Activated naive CD4-positive, alpha-beta T cell treated with anti-CD3 and anti-CD28 coated beads, Interleukin-2, amount 50 U/mL, for 72 hours (primary cell): ENCODE measurements at places on chromosomes 16 and 17.

DNA sequence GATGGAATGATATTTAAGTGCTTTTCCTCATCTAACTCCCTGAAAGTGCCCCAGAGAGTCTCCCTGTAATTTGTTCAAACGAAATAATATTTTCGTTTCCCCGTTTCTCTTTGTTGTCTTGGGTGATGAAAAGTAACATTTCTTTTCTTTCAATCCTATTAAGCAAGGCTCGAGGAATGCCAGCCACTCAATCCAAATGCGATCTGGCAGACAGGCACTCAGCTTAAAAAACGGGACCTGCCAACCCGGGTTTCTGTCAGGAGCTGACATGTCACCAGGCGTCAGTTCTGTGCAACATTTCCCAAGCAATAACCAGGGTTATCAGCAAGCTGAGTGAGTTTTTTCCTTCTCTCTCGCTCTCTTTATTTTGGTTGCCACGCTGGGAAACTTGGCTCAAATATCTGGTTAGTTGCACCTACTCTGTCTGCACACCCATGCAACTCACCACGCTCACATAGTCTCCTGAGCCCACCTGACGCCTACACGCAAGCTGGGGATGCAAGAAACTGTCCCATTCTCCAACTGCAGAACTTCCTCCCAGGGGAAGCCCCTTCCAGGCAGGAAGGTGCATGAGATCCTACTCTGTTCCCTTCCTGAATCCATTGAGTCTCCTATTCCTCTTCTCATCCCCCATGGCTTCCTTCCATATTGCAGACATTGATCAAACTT is 208.2 kb downstream of the C16orf78 start:
- DNase-seq: no peak

DNA sequence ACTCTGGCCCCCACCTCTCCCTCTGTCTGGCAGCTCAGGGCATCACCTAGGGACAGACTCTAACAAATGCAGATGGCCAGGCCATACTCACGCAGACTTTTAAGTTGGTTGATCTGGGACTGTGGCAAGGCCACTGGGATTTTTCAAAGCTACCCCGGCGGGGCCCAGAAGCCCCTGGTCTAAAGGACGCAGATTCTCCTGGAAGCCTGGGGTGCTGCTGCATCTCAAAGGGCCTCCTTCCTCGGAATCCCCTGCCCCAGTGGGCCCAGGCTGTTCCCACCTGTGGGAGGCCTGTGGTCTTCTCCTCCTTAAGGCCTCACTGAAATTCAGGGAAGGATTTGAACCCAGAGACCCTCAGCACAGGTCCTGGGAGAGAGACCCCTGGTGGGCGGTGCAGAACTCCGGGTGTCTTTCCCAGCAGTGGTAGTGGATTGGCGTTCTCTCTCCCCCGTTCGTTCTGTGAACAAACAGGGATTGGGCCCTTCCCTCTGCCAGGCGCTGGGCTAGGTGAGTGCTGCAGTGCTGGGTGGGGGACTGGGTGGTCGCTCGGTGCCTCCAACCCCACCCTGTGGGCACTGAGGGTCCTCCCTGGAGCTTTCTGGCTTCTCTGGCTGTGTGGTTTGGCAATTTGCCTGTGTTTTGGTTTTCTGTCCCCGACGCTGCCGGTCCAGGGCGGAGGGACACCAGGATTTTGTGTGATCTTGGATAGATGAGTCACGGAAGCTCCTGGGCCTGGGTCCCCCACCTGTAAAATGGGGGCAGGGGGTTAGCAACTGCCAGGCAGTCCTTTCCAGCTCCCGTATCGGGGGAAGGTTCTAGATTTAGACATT is 160.5 kb upstream of the GSE1 start:
- no peak for DNase-seq

DNA sequence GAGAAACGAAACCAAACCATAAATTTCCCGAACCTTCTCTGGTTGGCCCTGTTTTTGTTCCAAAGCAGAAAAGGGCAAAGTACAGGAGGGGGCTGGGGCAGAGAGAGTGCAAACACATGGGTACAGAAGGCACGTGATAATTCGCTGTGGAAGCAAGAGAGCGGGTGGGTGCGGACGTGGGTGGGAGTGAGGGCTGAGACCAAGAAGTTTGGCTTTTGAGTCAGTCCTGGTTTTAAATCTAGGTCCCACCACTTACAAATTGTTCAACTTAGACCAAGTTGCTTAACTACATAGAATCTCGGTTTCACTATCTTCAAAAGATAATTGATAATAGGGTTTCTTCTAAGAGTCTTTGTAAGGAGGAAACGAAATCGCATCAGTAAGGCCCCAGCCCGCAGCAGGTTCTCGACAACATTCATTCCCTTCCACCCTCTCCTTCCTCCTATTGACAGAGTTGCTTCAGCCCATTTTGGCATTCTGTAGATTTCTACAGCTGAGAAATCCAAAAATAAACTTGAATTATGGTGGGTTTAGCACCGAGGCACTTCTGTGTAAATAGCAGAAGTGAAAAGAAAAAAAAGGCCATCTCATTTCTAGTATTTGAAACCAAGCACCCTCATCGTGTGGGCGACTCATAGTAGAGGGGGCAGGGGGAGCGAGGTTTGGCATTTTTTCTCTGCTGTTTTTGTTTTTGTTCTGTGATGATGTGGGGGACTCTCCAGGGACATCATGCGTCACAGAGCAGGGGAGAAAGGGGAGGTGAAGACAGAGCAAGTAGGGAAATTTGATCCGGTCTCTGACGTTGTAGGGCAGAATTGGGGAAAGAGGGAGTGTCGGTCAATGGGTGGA is 33.6 kb upstream of the CCR7 start:
- peak; percentile 67 for DNase-seq

- peak; percentile 40 for DNase-seq
Measured at GRCh38 chr17:63850401-63850800, 7.9 kb upstream of the SMARCD2 start.

DNA sequence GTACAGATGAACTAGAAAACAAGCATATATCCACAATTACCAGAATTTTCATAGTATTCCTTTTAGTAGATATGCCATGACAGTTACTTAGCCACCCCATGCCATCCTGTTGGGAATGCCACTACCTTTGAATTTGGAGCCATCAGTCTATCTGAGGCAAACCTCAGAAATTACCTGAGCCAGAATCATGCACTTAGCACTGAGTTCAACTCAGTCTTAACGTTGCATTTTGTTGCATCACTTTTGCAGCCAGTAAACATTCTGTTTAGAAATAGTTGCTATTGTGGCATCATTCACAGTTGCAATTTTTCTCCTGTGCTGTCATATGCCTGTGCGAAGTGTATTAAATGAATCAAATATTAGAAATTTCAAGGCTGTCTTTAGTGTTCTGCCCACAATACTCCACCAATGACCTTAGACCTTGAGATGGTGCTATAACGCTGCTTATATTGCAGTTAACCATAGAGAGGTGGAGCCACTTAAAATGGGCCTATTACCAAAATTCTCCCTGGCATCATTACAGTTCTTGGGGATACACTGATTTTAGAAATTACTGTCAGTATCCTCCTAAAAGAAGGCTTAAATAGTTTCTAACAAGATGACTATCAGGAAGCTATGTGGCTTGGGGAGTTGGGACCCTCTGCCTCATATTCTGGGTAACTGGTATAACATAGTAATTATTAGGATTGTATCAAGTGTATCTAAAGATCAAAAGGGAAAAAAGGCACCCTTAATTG is 11.1 kb downstream of the PTRH2 start:
- DNase-seq: no peak

DNA sequence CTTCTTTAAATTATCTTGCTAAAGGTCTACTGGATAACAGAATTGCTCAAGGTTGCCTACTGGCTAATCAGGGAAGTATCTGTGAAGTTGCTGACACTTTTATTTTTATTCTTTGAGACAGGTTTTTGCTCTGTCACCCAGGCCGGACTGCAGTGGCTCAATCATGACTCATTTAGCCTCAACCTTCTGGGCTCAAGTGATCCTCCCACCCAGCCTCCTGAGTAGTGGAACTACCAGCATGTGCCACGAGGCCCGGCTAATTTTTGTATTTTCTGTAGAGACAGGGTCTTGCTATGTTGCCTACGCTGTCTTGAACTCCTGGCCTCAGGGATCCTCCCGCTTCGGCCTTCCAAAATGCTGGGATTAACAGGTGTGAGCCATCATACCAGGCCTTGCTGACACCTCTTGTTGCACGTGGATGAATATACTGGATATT is 43.1 kb downstream of the GLG1 start:
- no peak for DNase-seq

DNA sequence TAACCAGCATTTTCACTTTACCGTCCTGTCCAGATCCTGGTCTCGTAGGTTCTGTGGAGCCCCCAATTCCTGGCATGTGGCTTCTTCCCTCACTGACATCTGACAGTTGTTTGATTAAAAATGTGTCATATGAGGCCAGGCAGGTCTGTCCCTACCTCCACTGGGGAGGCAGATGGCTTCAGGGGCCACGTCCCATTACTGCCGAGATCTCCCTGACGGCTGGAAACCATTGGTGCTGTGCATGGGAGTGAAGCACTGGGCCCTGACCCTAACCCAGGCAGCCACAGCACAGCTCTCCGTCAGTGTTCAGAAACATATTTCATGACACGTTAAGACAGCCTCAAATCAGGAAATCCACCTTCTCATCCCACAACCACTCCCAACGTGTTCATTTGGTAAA is 77.5 kb downstream of the GNAO1 start:
- no peak for DNase-seq

DNA sequence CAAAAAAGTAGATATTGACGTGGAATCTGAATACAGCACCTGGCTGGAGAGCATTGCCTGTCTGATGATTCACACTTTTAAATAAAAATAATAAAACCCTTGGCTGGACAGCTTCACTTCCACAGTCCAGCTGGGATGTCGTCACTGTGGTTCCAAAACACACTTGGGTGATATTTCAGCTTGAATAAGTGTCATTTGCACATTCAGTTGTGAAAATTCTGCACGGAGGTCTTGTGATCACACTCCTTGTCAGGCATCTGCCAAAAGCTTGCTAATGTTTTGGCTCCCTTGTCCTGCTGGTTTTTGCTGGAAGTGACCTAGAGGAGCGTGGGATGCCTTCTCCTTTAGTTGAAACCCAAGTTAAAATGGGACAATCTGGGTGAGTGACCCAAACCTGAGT is 60.7 kb downstream of the PCTP start:
- DNase-seq: no peak

- DNase-seq: peak; percentile 63
Measured at GRCh38 chr17:49880291-49881053, 32.6 kb upstream of the TAC4 start.

DNA sequence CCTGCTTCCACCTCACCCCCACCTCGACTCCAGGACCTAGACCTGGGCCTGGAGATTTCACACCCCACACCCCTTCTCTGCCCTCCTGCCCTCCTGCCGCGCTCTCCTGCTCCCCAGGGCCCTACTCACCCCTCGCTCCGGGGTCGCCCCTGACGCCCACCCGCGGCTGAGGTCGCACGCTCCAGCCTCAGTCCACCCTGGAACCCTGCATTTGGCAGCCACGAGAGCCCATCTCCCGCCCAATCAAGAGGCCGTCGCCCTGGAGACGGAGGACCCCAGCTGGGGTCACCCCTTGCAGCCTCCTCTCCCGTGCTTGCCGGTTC is 16.1 kb downstream of the TLE7 start:
- no peak for DNase-seq

DNA sequence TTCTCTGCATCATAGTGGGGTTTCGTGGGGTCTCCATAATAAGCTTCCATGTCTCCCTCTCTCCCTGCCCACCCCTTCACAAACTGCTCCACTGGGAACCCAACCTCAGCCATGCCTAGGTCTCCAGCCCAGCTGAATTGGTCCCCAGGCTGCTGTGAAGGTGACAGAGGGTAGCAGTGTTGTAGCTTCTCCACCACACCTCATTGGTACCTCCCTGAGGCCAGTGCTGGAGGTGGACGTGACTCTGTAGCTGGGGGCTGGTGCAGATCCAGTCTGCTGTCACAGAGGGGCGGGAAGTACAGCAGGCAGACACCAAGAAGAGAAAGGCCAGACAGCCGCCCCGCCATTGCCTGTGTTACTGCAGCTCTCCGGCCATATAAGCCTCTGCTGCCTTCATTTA is 82.1 kb downstream of the OR1D5 start:
- DNase-seq: no peak

GRCh38 chr17:72407336-72407909 is 286.6 kb downstream of the SOX9 start:
- no peak for DNase-seq

GRCh38 chr17:16419929-16420271 is 4.5 kb downstream of the TRPV2 start:
- no peak for DNase-seq

DNA sequence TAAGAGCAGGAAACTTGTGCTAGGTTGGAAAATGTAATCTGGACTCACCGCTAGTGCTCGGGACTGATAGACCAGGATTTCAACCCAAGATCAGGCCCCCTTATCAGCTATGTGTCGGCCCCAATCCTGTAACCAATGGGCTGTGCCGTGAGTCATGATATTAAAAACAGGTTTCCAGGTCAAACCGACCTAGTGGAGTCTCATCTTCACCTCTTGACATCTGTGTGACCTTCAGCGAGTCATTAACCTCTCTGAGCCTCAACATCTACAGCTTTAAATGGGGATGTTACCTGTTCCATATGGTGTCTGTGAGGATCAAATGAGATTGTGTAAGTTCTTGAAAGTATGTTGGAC is 512 bp downstream of the PMM2 start:
- DNase-seq: no peak

DNA sequence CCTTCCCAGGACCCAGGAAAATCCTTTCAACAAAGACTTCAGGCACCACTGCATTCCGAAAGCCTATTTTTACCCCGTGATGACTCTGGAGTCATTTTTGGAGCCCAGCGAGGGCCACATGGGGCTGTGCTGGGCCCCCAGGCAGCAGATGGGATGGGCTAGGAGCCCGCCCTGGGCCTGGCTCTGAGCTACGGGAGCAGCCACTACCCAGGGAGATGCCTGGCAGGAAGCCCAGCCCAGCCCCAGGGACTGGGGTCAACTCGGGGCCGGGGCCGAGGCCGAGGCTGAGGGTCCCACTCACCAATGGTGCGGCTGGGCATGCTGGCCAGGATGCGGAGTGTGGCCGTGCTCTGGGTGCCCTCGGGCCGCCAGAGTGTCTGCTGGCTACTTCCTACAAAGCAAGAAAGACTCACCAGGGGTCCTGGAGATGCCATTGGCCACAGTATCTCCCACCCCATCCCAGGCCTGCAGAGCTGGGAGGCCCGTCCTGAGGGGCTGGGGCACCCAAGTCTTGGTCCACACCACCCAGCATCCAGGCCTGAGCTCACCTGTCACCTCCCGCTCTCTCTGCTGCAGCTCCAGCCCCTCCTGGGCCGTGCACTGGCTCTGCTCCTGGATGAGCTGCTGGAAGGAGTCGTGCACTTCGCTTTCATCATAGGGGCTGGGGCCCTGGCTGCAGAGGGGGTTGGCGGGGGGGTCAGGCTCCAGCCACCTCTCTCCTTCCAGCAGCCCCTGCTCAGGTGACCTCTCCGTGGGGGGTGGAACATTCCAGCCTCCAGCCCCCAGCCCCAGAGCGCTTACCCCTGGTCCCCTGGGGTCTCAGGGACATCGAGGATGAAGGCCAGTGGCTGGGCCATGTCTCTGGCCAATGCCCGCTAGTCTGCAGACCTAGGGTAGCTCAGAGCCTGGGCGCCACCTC is 2.3 kb downstream of the TMC6 start:
- DNase-seq: no peak

GRCh38 chr16:68385371-68385770 is 62.9 kb downstream of the SMPD3 start:
- DNase-seq: no peak
